Suppressor macrophage treated with lipopolysaccharide for 1 hour (primary cell): ENCODE measurements at places on chromosomes 5 and 9.

DNA sequence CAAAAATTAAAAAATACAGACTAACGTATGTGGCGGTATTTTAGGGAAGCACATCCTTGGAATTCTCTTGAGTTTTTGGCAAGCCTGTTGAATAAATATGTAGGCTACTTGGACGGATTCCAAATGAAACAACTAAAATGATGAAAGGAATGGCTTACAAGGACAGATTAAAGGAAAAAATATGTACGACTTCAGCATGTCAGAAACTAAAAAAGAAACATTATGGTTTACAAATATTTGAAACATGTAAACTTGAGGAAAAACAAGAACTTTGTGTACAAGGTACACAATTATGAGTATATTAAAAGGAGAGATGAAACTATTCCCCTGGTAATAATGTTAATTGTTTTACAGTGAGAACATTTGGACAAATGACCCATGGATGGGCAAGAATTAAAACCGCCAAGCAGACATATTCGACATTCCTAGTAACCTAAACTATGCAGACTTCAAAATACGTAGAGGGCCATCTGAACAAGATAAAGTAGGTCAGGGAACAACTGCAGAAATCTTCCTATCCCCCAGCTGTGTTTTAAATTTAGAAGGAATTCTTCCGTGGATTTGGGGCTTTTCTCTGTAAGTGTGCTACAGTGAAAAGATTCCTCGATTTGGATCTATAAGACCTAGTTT is 12.5 kb downstream of the EDIL3 start:
- DNase-seq = no peak

DNA sequence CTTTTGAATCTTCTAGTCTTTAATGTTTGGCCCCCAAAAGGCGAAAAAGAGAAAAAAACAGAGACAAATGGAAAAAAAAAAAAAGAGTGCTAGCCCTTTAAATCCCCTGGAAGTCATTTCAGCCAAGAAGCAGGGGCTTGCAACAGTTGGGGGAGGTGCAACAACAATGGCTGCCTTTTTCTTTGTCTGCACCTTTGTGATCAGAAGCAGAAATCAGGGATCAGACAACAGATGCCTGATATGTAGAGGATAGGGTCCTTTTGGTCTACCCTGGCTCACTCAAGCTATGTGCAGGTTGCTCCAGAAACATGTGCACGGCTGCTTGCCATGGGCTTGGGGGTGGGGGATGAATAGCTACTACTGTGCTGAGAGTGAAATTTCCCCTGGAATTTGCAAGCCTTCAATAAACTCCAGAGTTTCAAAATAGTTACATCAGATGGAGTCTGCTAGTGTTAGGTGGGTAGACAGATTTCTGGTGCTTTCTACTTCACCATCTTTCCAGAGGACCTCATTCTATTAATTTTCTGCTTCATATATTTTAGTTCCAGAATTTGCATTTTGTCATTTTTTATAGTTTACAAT is 150.9 kb downstream of the FGF18 start:
- peak; percentile 54 for DNase-seq

- no peak for DNase-seq
Observed at GRCh38 chr5:24510523-24510988, 134.2 kb downstream of the CDH10 start.

- DNase-seq = no peak
Observed at GRCh38 chr9:18202924-18203323, 271.0 kb upstream of the ADAMTSL1 start.

- DNase-seq = peak; percentile 21
Observed at GRCh38 chr9:96417661-96418082, 498 bp downstream of the ZNF367 start.

DNA sequence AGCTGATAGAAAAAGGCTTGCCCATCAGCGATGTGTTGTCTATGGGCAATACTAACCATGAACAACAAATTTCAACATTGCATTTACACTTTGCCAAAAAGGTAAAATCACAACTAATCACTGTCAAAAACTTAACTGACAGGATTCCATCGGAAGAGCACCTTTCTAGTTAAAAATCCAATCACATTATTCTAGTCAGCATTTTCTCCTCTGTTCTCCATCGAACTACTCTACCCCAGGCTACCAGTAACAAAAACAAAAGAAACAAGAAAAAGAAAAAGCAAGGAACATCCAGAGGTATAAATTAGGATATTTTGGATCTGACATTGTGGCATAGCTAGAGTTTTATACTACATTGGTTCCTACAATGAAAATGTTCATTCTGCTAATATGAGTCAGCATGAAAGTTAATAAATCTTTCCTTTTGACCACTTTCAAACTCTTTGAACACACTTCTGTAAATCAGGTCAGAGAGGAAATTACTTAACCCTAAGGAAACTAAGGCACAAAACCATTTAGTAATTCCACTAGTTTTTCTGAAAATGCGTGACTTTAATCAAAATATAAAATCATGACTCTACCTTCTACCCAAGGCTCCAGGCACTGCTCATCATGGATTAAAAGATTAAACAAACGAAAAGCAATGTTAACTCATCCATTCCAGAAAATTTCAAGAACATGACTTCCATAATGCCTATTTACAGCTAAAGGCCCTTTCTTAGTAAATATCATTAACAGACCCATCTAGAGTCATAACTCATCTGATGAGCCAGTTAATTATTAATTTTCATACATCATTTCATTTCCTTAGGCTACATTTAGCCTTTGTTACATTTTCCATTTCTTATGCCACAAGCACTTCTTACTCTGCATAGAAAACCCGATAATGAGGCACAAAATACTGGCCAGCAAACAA is 10.2 kb downstream of the GLIS3 start:
- peak; percentile 13 for DNase-seq

- DNase-seq = no peak
Observed at GRCh38 chr9:36750630-36751029, 177.9 kb downstream of the MELK start.

DNA sequence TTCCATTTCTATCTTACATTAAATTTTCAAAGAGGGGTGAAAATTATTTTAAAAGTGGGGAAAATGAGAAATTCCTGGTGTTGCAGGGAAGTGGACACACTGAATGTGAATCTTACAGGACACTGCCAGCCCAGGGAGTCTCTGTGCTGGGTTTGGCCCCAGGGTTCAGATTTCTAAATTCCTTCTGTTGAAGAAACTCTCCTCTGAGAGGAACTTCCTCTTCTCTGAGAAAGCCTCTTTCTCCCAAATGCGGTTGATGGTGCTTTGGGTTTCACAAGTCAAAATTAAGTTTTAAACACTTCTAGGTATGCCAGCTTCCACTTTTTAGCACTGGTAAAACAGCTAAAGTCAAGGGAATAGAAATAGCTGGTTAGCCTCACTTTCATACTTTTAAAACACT is 317.9 kb upstream of the ITGA1 start:
- DNase-seq = no peak

DNA sequence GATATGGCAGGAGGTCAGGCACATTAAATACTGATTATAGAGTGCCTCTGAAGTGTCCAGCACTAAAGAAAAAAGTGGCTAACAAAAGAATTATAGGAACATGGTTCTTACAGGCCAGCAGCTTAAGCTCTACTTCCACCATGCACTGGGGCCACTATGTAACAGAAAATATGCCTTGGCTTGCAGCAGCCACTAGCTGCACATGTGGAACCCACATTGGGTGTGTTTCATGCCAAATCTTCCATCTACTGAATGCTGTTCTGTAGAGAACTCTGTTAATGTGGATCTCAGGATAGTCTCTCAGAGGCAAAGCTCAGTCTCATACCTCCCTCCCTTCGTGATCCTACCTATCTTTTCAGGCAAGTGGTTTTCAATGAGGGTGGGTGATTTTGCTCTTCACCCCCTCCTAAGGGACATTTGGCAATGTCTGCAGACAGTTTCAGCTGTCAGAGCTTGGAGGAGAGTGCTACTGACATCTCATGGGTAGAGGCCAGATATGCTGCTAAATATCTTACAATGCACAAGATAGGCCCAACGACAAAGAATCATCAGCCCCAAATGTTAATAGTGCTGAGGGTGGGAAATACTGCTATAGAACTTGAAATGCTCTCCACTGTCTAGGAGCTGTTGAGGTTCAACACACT is 218.9 kb downstream of the TARS1 start:
- DNase-seq = no peak

- DNase-seq = no peak
Observed at GRCh38 chr5:72390836-72391235, 70.7 kb downstream of the PTCD2 start.

DNA sequence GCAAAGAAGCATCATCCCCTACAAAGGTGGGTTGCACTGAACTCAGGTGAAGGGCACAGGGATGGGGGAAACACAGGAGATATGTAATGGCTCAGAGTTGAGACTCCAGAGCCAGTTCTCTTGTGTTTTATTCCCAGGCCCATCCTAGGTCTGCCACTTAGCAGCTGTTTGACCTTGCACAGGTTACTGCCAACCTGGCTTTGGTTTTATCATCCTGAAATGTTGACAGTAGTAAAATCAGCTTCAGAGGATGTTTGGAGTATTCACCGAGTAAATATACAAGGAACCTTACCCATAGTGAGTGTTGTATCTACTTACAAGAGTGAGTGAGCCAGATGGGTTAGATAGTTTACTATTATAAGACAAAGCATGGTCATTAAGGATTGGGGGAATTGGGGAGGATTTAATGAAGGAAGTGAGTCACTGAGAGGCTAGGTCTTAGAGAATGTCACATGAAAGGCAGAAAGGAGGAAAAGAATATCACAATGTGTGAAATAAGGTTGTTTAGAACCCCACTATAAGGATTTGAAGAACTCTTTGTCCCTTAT is 141.3 kb downstream of the MAN2A1 start:
- no peak for DNase-seq

- no peak for DNase-seq
Observed at GRCh38 chr5:162227075-162227474, 159.5 kb downstream of the GABRG2 start.

DNA sequence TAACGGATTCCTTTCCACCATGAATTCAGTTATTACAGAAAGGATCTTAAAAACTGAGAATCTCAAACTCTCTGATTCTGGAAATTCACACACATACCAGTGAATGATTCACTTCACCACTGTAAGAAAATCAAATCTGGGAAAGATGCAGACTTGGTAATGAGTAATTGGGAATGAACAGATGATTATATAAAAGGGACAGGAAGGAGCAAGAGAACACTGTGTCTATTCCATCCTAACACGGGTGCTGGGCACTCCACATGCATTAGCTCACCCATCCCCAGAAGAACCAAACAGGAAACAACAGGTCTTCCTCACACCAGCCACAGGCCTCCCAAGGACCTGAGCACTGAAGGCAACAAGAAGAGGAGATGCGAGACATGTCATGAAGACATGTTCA is 74.8 kb upstream of the ZNF622 start:
- no peak for DNase-seq

DNA sequence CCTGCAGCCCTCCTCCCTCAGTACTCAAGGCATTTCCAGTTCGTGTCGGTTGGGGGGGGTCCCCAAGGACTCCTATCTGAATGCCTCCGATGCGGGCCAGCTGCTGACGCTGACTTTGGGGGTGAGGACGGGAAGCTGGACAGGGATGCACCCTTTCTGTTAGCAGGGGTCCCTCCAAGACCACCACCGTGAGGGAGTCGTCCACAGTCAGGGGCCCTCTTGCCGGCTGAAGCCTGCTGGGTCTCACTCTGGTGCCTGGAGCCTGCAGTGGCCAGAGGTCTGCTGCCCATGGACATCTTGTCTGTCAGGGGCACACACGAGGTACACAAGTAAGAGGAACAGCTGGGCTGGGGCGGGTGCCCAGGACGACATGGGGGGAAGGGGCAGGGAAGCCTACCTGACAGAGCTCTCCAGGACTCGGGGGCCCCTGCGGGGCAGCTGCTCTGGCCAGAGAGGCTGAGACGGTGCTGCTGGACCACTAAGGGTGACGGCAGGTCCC is 9.1 kb upstream of the ZDHHC11 start:
- no peak for DNase-seq

DNA sequence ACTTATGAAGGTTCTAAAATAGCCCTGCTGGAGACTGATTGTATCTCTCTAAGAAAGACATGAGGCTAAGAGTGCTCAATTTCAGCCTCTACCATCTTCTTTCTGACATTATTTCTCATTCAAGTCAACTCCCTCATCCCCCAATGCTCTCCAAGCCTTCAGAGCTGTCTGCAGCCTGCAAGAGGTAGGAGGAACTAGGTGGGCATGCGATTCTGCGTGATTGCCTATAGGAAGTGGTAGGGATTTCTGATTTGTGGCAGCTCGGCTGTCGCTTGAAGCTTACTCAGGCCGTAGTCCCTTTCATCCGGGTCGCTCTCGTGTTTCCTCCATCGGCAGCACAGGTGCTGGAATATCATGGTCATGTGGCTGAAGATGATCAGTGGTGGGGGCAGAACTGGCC is 138.1 kb upstream of the KLF9 start:
- DNase-seq = no peak

DNA sequence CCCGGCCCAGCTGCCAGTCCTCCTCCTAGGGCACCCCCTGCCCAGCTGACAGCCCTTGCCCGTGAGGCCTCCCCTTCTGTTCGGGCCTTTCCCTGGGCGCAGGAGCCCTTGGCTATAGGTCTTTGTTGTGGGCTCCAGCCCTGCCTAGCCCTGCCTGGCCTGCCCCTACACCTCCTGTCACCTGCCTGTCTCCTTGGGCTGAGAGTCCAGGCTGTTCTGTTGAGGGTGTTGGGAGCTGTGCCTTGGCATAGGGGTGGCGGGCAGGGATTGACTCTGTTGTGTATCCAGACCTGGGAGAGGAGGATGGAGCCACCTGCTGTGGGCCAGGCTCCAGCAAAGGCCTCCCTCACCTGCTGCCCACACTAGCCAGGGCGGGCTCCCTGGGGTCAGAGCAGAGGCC is 11.6 kb downstream of the FCN2 start:
- no peak for DNase-seq

DNA sequence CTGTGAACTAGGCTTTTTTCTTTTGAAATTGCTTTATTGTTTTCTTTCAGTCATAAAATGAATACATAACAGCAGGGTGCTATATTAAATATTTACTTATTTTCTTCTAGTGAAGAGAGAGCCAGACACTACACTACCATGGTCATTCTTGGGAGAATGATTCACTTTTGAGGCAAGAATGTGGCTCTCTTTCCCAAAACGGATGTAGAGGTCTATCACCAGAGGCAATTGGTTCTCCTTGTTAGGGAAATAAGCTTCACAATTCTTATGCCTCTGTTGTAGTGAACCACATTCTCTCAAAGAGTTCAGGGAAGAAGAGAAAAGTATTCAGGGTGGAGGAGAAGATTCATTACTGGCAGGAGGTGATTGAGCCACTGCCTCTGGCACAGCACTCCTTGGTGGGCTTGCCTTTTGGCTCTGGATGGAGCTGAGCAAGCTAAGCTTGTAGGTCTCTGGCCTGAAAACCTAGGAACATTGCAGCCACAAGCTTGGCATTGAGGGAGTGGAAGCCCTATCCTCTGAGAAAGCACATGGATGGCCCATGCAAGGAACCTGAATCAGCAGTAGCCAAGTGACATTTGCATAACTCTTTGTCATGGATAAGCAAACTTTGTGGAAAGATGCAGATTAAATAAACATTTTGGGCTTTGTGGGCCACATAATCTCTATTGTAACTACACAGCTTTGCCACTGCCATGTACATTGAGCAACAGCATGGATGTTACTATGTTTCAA is 179.0 kb upstream of the TNC start:
- DNase-seq = no peak
